ENCODE measurements at places on chromosomes 3 and 15. TPM values are rescaled to one million over a fixed set of nuclear protein-coding genes. Genes with fewer than 3 reads are reported as not detected.

- DNase-seq = no peak
These were observed 20.2 kb upstream of the CCDC66 start for GRCh38 chr3:56536735-56537134.

GRCh38 chr3:106135451-106136160 lies 266.8 kb upstream of the CBLB start:
- DNase-seq = no peak

DNA sequence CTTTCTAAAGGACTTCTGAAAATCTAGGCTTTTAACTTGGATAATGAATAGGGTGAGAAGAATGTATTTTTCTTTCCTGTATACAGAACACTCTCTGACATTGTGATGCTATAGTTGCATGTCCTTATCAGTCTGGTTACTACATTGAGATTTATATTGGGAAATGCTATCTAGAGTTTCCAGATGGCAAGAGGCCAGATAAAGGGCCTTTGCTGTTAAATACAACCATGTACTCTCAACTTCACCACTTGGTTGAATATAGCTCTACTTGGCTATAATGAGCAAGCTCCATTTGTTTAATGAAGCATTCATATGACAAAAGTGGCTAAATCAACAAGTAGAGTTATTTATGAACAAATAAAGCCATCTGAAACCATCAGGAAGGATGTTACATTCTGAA lies 91.0 kb downstream of the IGSF11 start:
- DNase-seq = no peak

DNA sequence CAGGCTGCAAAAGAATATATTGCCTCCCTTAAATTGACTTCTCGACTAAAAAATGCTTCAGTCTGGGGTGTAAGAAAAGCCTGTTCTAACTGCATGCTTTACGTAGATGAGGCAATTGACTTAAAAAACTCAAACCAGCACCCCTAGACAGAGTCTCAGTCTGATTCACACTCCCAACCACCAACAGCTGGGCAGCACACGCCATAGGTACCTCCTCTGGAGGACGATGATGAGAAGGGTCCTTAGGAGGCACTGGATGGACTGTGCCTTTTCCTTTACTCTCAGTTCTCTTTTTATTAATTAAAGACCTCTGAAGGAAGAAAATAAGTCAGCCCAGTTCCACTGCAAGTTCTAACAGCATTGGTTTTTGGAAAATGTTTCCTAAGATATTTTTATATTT lies 175.0 kb downstream of the PDZRN3 start:
- no peak for DNase-seq

DNA sequence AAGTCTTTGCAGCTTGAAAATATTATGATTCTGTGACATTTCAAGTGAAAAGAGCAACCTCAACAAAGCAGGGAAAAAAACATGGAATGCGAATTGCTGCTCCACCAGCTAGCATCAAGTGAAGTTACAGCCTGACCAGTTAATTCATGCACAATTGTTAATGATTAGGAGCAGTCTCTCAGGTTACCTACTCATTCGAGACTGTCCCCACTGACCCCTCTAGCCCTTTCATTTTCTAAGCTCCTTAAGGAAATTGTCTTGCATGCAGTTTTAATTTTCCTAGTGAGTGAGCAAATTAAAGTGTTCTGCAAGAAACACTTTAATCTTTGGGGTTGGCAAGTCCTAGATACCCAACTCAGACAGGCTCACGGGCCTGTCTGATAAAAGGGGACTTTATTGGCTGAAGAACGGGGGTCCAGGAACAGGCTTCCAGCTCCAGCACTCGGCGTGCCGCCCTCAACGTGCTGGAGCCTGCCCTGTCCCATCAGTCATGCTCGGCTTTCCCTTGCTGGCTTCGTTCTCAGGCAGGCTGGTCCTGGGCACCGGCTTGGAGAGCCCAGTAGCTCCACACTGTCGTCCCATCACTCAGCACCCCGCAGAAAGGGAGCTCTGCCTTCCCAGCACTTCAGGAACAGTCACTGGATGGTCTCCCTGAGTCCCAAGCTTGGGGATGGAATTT lies 18.3 kb downstream of the PODXL2 start:
- no peak for DNase-seq

GRCh38 chr3:165503825-165504224 lies 307.6 kb upstream of the SLITRK3 start:
- no peak for DNase-seq

DNA sequence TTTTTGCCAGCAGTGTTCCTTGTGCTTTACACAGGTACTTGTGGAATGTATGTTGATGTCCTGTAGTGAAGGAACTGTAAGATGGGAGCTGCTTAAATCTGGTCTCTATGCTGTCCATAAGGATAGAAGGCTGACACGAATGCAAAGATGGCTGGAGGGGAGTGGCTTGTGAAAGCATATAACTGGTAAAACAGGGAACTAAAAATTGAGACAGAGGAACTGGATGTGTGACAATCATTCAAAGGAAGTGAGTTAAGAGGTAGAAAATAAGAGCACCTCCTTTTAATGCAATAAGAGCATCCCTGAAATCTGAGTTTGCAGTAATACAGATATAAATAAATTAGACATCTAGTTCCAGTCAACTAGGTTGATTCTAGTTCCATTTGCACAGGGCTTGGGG lies 35.2 kb downstream of the RNF13 start:
- DNase-seq = no peak

GRCh38 chr15:53843869-53844569 lies 84.6 kb upstream of the WDR72 start:
- peak; percentile 84 for DNase-seq

- DNase-seq = no peak
These were observed 559.4 kb downstream of the NR2F2 start for GRCh38 chr15:96889734-96890480.

DNA sequence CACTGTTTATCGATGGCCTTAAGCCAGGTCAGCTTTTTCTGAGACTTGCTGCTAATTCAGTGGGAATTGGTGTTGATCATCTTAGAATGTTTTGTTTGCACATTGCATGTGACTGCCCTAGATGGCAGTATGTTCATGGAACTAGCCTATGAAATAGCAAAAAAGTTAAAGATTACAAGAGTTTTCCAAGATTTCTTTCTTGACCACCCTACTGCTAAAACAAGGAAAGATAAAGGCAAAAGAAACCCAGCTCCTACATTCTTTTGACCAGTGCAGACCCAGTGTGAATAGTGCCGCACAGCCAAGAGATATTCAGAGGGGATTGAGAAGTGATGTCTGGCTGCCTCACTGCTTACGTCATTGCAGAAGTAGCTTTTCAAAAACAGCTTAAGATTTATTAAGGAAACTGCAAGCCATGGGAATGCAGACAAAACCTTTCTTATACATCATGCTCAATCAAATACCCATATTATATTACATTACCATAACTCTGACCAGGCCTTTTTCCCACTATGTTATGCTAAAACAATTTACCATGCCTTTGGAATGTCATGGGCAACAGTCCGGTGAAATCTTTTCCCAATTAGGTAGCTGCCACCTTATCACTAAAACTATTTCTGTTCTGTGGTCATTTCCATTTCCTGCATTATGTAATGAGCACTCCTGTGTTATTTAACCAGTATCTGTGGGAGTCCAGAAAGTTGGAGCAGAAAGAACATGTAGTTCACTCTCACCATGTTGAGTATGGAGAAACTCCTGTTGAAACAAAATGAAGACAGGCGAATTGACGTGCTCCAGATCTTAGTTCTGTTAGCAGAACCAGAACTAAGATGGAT lies 6.0 kb downstream of the PHLDB2 start:
- peak; percentile 9 for DNase-seq

GRCh38 chr3:32440611-32441350 lies 49.1 kb downstream of the CMTM7 start:
- no peak for DNase-seq

DNA sequence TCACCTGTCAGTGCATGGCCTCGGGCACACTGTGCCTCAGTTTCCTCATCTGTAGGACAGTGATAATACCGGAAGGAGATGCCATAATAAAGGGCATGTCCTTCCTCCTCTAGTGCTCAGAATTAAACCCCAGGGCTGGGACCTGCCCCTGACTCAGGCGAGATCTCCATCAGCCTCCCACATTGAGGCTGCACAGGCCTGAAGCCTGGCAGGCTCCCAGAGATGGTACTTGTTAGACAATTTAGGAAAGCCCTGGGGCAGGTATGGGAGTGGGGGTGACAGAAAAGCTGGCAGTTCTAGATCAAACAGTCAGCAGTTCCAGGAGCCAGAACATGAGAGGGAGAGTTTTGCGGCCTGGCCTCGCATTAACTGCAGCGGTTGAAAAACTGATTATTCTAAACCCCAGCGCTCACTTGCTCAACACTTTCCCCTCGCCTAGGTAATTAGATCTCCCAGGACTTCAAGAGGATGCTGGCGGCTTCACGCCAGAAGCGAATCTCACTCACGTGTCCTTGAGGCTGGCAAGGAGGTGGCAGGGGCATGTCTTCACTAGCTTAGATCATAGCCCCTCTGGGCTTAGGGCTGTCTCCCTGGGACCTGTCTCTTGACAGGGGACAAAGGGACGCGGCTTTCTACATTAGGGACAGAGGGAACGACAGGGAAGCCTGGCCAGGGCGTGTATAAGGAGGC lies 73.1 kb downstream of the ATP2B2 start:
- no peak for DNase-seq

DNA sequence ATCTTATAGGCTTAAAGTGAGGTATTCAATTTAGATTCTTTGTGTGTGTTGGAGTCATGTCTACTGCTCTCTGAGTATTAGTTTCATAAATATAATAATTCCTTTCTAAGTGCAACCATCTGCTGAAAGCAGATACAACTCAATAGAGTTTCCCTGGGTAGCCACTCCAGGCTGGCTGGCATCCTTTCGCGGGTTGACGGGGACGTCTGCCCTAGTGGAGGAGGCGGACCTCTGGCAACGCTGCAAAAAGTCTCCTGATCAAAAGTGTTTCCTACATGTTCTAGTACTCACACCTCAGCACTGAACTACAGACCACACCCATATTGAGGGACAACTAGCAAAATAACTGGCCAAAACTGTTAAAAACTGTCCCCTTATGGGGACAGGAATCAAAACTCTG lies 2.5 kb downstream of the MOBP start:
- DNase-seq = no peak

DNA sequence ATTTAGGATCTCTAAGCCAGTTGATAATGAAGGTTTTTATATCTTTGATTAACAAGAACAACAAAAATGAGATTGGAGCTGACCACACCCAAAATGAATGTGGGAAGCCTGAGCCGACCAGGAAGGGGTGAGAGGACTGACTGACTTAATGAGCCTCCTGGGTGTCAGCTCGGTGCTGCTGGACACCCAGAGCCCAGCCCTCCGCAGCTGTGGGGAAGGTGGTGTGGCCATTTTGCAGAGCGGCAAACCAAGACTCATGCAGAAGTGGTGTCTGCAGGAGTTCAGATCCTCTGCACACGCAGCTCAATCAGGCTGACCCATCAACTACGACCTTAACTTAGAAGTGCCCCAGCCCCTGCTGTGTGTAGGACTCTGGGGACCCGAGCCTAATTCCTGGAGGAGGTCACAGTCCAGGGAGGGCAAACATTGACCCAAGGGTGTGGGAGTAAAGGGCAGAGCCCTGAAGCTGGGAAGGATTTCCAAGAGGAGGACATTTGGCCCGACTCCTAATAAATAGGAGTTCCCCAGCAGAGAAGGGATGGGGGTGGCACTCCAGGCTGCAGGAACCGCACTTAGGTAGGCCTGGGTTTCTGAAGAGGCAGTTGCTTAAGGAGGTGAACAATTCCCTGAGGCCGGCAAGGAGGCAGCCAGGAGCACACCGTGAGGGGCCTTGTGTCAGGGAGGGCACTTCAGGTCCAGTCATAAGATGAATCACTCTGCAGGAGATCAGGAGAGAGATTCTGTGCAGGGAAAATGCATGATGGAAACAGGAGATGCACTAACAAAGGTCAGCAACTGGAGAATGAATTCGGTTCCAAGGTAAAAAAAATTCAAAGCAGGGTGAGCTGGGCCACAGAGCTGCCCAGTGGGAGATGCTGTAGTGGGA lies 197.1 kb upstream of the TPM1 start:
- DNase-seq = peak; percentile 41

- no peak for DNase-seq
These were observed 27.1 kb downstream of the LRIG1 start for GRCh38 chr3:66473692-66474091.

- DNase-seq = no peak
These were observed 137.3 kb upstream of the TGFBR2 start for GRCh38 chr3:30469133-30469532.

- DNase-seq = no peak
These were observed 272.2 kb upstream of the RARB start for GRCh38 chr3:25155652-25156471.

DNA sequence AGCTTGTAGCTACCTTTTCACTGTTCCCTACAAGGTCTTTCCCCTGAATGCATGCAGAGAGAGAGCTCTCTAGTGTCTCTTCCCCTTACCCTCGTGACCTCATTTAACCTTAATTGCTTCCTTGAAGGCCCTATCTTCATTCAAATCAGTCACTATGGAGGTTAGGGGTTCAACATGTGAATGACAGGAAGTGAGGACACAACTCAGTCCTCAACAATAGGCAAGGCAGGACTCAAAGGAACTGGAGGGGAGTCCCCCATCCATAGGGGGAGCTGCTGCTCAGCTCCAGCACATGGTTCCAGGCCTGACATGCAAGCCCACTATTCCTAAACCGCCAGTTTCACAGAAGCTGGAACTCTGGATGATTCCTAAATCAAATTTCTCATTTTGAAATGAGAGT lies 33.8 kb upstream of the GYG1 start:
- peak; percentile 37 for DNase-seq

Gene NSMCE3
- 2.9 TPM for polyA plus RNA-seq

Gene CORO2B
- 0.63 TPM for polyA plus RNA-seq

Gene EFL1
- 6.4 TPM for polyA plus RNA-seq

Gene PLIN1
- polyA plus RNA-seq = 0.74 TPM

Gene STAB1
- polyA plus RNA-seq = 0.59 TPM

Gene SNX33
- polyA plus RNA-seq = 18.9 TPM
